ENCODE measurements at places on chromosomes 7 and 10. TPM values are rescaled to one million over a fixed set of nuclear protein-coding genes. Genes with fewer than 3 reads are reported as not detected.

The FRAT1 gene
- 2.3 TPM for total RNA-seq

The SLC39A12 gene
- total RNA-seq, result under 0.01 TPM

The FAS gene
- total RNA-seq, result 25.9 TPM

The MKX gene
- 0.09 TPM for total RNA-seq

The OPALIN gene
- total RNA-seq, result not detected

The C10orf95 gene
- total RNA-seq, result not detected

The SPDYE2B gene
- not detected for total RNA-seq

Measured in endothelial cell of coronary artery (primary cell).